ENCODE measurements at places on chromosomes 11 and 22.

GRCh38 chr11:72591785-72592502 lies 82.3 kb downstream of the PDE2A start:
- DNase-seq = peak; percentile 44

DNA sequence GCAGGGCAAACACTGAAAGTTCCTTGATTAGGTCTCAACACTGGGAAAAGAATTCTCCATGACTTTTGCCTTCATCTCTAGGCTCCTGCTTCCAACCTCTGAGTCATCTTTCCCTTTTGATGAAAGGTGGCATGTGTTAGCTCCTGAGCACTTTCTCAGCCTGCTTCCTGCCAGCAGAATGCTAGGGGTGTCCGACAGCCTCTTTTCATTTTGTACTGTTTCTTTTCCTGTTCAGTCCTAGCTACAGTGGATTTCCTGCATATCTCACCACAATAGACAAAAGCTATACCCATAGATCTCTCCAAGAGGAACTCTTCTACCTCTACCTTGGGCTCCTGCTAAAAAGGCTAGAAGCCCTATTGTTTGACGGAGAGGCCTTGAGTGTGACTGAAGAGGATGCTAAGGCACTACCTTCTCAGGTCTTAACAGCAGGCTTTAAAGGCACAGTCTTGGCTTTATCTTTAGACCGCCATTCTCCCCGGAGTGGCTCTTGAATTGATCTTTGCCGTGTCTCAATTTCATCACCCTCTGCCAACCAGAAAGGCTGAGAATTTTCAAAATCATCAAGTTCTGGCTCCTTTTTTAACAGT lies 145.5 kb downstream of the RBFOX2 start:
- no peak for DNase-seq

GRCh38 chr22:17803609-17804270 lies 29.5 kb upstream of the BID start:
- no peak for DNase-seq

GRCh38 chr22:22871536-22872278 lies 15.9 kb upstream of the IGLL5 start:
- DNase-seq = no peak

- no peak for DNase-seq
Observed at GRCh38 chr11:90288212-90288821, 65.5 kb upstream of the CHORDC1 start.

- DNase-seq = no peak
Observed at GRCh38 chr22:27424319-27424718, 377.2 kb downstream of the MN1 start.

DNA sequence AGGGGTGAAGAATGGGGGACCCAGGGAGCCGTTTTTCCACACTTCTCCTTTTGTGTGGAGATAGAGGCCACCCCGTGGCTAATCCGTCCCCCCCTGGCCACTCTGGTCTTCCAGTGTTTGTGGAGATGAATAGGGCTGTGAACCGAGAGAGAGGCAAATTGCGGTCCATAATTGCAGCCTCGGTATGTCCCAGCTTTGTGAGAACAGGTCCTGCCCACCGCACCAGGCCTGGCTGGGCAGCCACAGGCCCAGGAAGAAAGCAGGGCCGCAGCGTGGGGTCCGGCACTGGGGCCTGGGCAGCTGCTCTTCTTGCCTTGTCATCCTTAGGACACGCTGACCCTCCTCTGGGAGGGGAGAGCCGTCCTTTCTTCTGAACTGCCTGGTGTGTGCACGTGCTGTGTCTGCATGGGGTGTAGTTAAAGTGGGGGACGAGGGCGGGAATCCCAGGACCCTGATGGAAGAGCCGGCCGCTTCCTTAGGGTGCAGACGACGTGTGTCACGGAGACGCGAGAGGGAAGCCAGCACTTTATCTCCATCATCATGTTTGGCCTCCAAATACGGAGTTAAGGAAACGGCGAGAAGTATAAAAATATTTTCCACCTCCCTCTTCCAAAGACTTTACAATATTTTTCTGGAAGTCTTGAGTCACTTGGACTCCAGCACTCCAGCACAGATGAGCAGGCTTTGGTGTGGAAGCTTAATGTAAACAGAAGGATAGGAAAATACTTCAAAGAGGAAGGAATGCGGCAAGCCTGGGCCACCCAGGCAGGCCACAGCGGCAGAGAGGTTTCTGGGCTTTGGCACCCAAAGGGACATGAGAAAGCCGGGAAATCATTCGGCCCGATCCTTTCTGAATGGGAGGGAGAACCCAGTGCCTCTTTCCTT lies 1248.4 kb downstream of the BRD1 start:
- no peak for DNase-seq

DNA sequence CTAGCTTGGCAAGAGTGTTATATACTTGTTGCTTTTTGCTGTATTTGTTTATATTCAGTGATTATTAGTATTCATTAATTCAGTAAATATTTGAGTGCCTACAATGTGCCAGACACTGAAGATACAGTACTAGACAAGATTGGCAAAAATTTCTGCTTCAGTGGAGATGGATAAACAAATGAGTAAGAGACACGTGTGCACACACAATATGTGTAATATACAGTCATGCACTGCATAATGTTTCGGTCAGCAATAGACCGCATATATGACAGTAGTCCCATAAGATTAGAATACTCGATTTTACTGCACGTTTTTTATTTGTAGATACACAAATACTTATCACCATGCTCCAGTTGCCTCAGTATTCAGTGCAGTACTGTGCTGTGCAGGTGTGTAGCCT lies 104.9 kb upstream of the GAL start:
- DNase-seq = no peak

DNA sequence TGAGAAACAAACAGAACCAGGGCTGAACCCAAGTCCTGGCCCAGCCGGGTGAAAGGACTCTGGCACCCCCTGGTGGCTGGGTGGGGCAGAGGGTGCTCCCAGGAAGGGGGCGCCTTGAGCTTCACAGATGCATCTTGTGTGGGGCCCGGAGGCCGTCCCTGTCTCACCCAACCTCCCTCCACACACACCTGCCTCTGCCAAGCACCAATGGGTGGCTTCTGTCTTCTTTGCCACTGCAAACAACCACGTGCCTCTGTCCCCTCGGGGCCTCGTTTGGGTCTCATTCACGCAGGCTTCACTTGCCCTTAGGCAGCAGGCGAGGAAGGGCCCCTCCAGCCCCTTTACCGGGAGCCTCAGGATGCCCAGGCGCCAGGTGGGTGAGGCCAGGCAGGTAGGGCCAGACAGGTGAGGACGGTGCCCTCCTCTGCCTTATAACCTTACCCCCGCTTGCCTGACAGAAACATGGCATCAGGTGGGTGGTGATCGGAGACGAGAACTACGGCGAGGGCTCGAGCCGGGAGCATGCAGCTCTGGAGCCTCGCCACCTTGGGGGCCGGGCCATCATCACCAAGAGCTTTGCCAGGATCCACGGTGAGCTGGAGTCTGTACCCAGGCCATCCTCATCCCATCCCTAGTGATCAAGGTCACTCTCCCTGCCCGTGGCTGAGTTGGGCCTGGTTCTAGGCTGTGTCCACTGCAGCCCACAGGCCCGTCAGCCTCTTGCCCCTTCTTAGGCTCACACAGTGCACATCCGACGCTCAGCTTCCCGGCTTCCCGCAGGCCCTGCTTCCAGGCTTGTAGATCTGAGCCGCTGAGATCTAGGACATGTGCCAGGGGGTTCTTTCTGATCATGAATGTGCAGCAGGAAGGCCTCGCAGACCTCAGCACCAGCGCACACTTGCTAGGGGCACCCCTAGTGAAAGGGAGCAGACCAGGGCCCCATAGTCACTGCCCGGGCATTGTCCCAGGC lies 17.2 kb downstream of the POLR3H start:
- DNase-seq = peak; percentile 72

GRCh38 chr11:77249427-77249826 lies 52.1 kb downstream of the GDPD4 start:
- DNase-seq = no peak

- DNase-seq = no peak
Observed at GRCh38 chr11:104001561-104002056, 34.8 kb upstream of the DDI1 start.

DNA sequence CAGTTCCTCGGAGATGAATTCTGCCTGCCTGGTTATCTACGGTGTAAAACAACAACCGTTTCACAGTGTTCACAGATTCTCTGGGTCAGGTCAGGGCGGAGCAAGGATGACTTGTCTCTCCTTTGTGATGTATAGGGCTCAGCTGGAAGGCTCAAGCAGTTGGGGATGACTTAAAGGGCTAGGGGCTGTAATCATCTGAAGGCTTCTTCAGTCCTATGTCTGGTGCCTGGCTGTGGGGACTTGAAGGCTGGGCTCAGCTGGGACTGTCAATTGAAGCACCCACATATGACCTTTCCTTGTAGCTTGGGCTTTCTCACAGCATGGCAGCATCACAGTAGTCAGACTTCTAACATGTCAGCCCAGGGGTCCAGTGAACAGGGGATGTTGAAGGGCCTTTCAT lies 29.3 kb downstream of the EIF3F start:
- no peak for DNase-seq

DNA sequence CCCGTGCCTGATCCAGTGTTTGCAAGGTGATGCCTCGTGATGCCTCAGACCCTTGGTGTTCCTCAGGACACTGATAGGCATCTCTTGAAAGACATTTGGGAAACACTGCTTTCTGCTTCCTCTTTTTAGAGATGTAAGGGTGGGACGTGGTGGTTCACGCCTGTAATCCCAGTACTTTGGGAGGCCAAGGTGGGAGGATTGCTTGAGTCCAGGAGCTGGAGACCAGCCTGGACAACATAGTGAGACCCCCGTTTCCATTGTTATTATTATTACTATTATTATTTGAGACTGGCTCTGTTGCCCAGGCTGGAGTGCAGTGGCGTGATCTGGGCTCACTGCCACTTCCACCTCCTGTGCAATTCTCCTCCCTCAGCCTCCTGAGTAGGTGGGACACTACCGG lies 6.5 kb upstream of the SOX10 start:
- no peak for DNase-seq

DNA sequence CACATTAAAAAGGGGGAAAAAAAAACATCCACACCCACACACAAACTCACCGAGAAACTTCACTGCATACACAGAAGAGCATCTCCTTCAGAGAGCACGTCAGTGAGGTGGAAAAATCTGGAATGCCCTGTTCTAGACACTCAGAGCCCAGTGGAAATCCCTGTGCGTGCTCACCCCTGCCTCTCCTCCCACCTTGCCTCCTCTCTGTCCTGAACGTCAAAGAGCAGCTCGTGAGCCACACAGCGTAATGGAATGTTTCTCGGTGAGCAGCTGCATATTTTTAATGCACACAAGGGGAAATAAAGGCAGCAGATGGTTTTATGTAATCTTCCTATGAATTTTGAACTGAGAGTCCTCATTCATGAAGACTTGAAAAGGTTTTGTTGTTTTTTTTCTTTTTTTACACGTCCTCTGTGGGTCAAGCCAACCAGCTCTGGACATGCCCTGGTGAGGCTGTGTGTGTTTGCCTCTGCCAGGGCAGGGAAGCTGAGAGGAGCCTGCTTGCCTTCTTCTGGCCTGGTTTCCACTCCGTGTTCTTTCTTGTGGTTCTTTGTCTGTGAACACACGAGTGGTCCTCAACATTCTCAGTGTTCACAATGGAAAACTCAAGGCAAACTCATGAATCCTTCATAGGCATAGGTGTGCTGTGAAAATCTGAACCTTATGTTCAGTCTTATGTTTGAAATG lies 219.2 kb downstream of the TENM4 start:
- DNase-seq = no peak

GRCh38 chr11:28463826-28464225 lies 355.6 kb downstream of the METTL15 start:
- no peak for DNase-seq

GRCh38 chr11:82671451-82671850 lies 62.2 kb downstream of the FAM181B start:
- DNase-seq = no peak

- no peak for DNase-seq
Observed at GRCh38 chr22:49948116-49948957, 12.2 kb upstream of the PIM3 start.

DNA sequence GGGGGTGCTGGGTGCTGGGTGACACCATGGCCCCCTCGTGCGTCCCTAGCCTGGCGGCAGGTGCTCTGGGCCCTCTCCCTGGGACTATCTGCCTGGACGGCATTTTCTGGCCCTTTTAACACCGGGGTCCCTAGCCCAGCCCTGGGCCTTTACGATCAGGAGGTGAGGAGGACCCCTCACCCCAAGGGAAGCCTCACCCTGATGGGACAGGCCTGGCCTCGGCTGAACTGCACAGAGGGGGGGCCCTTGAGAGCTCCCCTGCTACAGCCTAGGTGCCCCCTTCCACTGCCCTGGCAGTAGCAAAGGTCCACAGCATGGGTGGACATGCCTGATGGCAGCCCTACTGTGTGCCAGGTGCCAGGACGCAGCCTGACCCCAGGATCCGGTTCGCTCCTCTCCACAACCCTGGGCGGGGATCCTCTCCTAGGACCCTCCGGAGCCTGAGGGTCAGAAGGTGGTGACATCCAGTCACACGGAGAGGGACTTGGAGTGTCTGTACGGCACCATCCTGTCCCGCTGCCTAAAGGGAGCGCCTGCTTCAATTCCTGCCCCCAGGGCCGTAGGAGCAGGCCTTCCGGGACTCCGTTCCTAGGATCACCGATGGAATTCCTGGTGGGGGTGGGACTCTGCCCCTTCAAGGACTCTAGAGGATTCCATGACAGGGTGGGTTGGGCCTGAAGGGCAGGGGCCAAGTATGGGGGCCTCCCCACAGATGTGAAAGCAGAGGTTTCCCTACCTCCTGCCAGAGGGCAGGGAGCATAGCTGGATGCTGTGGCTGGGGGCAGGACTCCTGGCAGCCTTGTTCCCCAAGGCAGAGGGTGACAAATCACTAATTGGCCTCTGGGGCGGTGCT lies 33.0 kb upstream of the TH start:
- no peak for DNase-seq

DNA sequence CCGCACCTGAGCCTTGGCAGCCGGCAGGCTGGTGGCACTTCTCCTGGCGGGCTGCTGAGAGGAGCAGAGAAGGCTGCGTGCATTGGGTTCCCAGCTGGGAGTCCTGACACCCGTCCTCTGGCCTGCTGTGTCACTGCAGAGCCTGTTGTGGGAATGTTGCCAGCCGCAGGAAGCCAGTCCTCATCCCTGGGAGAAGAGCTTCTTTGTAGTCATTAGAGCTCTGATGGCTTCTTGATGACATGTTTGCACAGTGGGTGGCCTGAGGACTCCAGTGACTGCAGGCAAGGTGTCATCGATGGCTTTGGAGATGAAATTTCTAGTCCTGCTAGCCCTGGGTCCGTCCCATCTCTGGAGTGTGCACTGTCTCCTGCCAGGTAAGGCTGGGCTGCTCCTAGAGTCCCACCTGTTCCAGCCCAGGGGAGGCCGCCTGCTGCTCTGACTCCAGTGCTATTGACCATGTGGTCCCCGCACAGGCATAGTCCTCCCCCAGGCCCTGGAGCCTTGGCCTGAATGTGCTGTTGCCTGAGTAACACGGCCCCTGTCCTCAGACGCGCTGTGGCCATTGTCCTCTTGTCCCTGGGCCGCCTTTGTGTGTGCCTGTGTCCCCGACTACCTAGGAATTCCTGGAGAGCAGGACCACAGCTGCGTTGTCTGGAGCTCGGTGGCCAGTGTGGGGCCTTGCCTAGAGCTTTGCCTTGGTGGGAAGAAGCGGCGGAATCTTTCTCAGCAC lies 129.2 kb downstream of the CACNA1I start:
- DNase-seq = no peak

GRCh38 chr11:1026163-1026450 lies 10.4 kb downstream of the MUC6 start:
- DNase-seq = no peak

GRCh38 chr11:73040046-73040445 lies 102.1 kb downstream of the FCHSD2 start:
- no peak for DNase-seq

GRCh38 chr11:7576726-7577290 lies 63.0 kb downstream of the PPFIBP2 start:
- DNase-seq = no peak

GRCh38 chr22:28172892-28173670 lies 254.0 kb upstream of the PITPNB start:
- DNase-seq = no peak

Data from CD4-positive, alpha-beta T cell treated with Interleukin-6 for 4 hours (primary cell).